ENCODE measurements at places on chromosomes 6 and 20.

DNA sequence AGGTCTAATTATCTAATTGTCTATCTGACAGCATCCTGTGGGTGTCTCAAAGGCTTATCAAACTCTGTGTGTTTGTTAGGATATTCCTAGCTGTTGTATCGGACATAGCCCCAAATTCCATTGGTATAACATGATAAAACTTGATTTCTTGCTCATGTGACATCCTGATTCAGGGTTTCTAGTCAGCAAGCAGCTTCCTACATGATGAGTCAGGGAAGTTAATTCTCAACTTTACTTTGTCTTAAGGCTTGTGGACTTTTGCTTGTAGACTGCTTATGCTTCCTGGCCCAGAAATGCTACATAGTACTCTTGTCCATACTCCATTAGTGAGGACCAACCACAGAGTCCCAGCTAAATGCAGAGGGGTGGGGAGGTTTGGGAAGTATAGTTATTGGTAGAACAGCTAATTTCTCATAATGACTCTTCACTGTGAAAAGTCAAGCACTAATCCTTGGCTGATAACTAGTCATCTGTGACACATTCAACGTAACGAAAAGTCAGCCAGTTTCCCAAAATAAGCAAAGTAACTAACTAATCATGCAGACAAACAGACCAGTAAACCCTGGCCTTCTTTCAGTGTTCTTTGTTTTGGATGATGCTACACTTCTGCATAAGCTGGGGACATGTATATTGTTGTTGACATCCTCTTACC is 25.8 kb downstream of the NKAIN2 start:
- DNase-seq: no peak

- no peak for DNase-seq
Measured at GRCh38 chr20:62019144-62019805, 46.4 kb downstream of the TAF4 start.

DNA sequence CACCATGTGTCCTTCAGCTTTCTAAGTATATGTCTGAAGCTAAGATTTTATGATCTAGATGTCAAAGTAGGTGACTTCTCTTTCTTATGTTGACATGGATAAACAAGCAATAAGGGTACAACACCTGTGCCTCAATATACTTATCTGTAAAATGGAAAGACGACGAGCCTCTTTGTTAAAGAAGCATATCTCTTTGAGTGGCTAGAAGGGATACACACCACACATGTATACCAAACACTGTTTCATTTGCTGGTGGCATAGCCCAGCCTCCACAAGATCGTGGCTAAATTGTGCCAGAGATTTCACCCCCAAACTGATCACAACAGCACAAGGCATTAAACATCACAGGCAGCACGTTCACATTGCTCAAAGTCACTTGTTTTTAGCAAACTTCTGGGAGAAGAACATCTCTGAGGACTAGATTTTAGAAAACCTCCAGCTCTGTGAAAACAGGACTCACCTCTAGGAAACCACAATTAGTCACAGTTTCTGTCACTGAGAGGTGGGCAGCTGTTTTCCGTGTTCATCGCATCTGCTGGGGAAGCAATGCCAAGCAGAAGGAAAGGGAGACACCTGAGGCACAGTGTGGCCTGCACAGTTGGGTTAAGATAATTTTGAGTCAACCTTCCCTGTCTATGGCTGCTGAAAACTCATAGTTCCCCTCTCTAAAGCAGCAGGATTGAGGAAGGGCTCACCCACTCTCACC is 263.0 kb upstream of the PLCB4 start:
- DNase-seq: no peak

GRCh38 chr6:148396926-148397325 is 54.3 kb downstream of the SASH1 start:
- no peak for DNase-seq

DNA sequence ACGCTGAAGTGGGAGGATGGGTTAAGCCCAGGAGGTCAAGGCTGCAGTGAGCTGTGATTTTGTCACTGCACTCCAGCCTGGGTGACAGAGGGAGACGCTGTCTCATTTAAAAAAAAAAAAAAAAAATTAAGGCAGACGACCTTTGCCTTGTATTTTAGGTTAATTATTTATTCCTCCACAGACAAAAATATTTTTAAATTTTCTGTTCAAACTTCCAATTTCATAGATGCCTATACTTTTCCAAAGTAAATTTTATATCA is 6.3 kb upstream of the SMIM28 start:
- no peak for DNase-seq

GRCh38 chr20:11791835-11792567 is 125.7 kb upstream of the BTBD3 start:
- no peak for DNase-seq

DNA sequence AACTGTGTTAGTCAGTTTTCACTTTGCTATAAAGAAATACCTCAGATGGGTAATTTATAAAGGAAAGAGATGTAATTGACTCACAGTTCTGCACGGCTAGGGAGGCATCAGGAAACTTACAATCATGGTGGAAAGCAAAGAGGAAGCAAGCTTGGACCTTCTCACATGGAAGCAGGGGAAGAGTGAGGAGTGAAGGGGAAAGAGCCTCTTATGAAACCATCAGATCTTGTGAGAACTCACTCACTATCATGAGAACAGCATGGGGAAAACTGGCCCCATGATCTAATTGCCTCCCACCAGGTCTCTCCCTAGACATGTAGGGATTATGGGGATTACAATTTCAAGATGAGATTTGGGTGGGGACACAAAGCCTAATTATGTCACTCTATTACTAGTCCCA is 41.3 kb upstream of the PLAGL1 start:
- DNase-seq: no peak

- DNase-seq: no peak
Measured at GRCh38 chr6:57294862-57295445, 22.5 kb upstream of the PRIM2 start.

GRCh38 chr6:81105998-81106397 is 646.5 kb downstream of the TENT5A start:
- DNase-seq: no peak

- DNase-seq: no peak
Measured at GRCh38 chr6:163701762-163702161, 287.2 kb downstream of the QKI start.

GRCh38 chr6:28082939-28083338 is 2.6 kb downstream of the ZNF165 start:
- no peak for DNase-seq

- no peak for DNase-seq
Measured at GRCh38 chr20:56733967-56734366, 104.9 kb downstream of the TFAP2C start.

- no peak for DNase-seq
Measured at GRCh38 chr6:108363113-108363512, 68.3 kb downstream of the AFG1L start.

GRCh38 chr6:22558288-22558882 is 11.0 kb upstream of the HDGFL1 start:
- no peak for DNase-seq

DNA sequence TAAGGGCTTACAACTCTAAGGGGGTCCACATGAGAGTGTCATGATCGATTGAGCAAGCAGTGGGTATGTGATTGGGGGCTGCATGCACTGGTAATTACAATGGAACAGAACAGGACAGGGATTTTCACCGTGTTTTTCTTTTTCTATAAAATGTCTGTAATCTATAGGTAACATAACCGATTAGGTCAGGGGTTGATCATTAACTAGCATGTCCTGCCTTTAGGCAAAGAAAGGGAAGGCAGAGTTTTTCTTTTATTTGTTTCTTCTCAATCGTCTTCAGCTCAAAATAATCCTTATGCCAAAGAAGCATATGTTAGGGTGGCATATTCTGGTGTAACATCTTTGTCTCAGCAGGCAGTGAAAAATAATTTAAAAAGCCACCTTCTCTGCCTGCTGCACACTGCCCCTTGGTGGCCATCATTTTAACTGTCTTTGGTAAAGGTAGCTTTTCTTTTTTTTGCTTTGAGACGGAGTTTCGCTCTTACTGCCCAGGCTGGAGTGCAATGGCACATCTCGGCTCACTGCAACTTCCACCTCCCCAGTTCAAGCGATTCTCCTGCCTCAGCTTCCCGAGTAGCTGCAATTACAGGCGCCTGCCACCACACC is 9.7 kb upstream of the CEP43 start:
- peak; percentile 1 for DNase-seq

GRCh38 chr20:6616421-6616820 is 151.1 kb upstream of the BMP2 start:
- no peak for DNase-seq

DNA sequence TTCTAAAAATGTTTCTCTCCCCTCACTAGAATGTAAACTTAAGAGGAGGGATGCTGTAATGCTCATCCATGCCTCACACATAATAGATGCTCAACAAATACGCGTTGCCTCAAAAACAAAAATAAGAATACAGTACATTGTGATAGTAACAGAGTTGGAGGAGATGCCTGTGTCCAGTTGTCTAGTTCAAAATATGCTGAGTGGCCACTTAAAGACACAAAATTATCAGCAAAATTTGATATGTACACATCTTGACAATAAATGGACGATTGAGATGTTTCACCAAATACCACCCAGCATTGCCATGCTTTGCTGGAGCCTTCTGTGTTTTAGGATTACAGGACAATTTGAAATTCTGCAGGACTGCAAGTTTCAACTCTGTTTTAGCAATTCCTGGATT is 7.6 kb upstream of the EXOC2 start:
- no peak for DNase-seq

- DNase-seq: no peak
Measured at GRCh38 chr6:107941199-107941598, 16.8 kb downstream of the SEC63 start.

DNA sequence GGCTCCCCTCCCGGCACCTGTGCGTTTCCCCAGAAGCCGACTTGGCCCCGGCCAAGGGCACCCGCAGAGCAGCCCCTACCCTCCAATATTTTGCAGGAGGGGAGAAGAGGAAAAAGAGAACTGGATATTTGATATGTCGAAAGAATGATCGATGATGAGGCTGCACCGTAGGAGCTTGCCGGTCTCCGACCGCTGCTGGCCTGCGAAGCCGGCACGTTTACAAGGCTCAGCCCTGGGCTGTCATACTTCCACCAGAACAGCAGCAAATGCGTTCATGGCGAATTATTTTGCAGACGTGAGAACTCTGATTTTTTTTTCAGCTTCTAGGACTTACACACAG is 296.7 kb downstream of the TFAP2C start:
- DNase-seq: no peak

DNA sequence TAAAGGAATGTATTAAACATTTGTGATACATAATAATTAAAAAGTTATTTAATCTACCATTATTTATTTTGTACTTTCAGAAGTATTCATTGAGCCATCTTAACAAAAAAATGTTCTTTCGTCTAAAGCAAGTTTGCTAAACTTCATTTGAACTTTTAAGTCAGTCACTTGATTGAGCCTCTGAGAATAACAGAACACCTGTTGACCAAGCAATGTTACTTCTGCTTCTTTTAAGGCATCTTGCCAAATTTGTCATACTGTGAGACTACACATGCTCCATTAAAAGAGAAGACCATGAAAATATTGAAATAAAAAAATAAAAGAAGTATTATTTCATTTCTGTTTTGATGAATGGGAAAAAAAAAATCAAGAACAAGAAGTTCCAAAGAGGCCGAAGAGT is 141.8 kb upstream of the BMP5 start:
- no peak for DNase-seq

Data from amniotic stem cell (primary cell).